Stomach (tissue), 19 donors: ENCODE measurements at places on chromosomes 5 and 9.

GRCh38 chr9:75064307-75065025 lies 23.5 kb downstream of the NMRK1 start:
- DNase-seq: peak; percentile 24

- peak; percentile 28 for DNase-seq
Measured at GRCh38 chr9:107251756-107252322, 31.2 kb upstream of the RAD23B start.

DNA sequence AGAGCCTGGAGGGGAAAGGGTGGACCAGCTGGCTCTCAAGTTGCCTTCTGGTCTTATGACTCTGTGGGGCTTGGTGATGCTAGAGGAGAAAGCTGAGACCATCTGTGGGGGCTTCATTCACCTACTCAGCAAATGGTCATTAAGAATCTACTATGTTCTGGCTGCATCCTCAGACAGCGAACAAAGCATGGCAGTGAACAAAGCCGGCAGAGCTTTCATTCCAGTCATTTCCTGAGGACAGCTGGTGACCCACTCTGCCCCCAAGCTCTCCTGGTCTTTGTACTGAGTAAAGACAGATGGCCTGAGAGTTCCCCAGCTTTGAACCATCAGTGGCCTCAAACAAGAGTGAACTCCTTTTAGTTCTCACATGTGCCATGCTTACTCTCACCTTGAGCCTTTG lies 48.0 kb downstream of the FGF1 start:
- no peak for DNase-seq

GRCh38 chr5:151126199-151126645 lies 31.4 kb downstream of the ANXA6 start:
- DNase-seq: peak; percentile 82

- DNase-seq: peak; percentile 82
Measured at GRCh38 chr5:61631438-61631941, 299.4 kb downstream of the ZSWIM6 start.

- DNase-seq: no peak
Measured at GRCh38 chr5:20323323-20323722, 335.3 kb upstream of the CDH18 start.

DNA sequence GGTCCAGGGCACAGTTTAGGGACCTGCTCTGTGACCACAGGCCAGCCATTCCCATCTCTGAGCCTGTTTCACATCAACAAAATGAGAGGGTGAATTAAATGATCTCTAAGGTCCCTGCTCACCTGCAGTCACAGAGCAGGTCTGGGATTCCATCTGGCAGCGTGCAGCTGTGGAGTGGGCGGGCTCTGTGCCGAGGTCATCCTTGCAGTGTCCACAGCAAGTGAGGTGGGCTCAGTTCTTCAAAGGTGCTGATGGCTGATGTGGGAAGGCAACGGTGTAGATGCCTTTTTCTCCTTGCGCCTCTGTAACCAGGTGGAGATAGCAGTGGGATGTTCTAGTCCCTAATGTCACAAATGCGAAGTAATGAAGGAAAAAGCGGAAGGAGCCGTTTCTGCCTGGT lies 11.9 kb downstream of the OR2V1 start:
- no peak for DNase-seq

DNA sequence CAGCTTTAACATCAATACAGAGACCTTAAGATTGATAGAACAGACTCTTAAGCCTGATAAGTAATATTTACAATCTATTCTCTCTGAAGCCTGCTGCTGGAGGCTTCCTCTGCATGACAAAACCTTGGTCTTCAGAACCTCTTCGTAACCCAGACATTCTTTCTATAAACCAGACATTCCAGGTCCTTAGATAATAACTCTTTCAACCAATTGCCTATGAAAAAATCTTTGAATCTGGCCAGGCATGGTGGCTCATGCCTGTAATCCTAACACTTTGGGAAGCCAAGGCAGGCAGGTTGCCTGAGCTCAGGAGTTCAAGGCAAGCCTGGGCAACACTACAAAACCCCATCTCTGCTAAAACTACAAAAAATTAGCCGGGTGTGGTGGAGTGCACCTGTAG lies 327.8 kb downstream of the ENC1 start:
- DNase-seq: no peak

GRCh38 chr5:172010278-172010677 lies 3.8 kb upstream of the FBXW11 start:
- peak; percentile 57 for DNase-seq

- peak; percentile 33 for DNase-seq
Measured at GRCh38 chr5:128764601-128765310, 200.5 kb upstream of the SLC27A6 start.

GRCh38 chr9:128405780-128406171 lies 14.9 kb upstream of the CERCAM start:
- DNase-seq: no peak

GRCh38 chr5:60779466-60779865 lies 64.6 kb downstream of the ELOVL7 start:
- no peak for DNase-seq

- DNase-seq: no peak
Measured at GRCh38 chr5:36944607-36945225, 68.1 kb downstream of the NIPBL start.

GRCh38 chr5:61599370-61600122 lies 267.5 kb downstream of the ZSWIM6 start:
- no peak for DNase-seq

- DNase-seq: no peak
Measured at GRCh38 chr5:10682801-10683525, 78.1 kb downstream of the DAP start.

DNA sequence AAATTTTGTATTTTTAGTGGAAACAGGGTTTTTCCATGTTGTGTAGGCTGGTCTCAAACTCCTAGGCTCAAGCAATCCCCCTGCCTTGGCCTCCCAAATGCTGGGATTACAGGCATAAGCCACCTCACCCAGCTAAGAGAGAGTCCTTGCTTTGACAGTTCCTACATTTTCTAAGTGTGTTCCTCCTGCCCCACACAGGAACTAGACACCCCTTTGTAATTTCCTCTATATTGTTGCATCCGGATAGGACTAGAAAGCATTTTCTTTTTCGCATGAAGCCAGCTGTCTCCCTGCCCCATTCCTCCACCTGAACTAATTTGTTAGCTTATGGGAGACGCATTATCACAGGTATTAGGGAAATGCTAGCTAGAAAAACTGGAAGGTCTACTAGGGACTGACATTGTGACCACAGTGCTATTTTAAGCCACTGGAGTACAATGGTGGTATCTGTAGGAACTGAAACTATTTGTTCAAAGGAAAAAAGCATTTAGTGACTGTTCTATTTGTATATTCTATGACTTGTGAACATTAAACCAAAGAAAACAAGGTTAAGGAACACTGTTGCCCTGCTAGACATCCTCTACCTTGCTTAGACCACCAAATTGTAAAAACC lies 214.1 kb downstream of the SMARCA2 start:
- peak; percentile 86 for DNase-seq

DNA sequence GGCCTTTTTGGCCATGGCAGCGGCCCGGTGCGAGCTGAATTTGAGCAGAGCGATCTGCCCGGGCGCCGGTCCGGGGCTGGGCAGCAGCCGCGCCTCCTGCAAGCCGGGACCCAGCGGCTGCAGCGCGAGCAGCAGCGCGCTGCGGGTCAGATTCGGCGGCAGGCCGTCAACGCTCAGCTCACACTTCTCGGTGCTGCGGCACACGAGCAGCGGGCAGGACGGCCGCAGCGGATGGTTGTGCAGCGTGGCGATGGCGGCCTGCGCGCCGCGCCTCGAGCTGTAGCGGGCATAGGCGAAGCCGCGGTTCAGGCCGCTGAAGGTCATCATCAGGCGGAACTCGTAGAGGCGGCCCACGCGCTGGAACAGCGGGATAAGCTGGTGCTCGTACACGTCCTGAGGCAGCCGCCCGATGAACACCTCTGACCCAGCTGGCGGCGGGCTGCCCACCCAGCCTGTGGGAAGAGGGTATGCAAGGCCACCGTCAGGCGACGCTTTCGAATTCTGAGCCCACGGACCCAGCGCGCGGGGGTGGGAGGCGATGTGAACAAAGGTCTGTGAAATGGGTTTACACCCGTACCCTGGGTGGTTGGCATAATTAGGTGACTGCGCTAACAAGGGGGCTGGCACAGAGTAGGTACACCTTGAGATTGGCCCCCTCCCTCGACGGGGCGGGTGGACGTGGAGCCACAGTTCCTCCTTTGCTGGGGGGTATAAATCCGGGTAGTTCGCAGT lies 755 bp downstream of the DND1 start:
- DNase-seq: no peak

DNA sequence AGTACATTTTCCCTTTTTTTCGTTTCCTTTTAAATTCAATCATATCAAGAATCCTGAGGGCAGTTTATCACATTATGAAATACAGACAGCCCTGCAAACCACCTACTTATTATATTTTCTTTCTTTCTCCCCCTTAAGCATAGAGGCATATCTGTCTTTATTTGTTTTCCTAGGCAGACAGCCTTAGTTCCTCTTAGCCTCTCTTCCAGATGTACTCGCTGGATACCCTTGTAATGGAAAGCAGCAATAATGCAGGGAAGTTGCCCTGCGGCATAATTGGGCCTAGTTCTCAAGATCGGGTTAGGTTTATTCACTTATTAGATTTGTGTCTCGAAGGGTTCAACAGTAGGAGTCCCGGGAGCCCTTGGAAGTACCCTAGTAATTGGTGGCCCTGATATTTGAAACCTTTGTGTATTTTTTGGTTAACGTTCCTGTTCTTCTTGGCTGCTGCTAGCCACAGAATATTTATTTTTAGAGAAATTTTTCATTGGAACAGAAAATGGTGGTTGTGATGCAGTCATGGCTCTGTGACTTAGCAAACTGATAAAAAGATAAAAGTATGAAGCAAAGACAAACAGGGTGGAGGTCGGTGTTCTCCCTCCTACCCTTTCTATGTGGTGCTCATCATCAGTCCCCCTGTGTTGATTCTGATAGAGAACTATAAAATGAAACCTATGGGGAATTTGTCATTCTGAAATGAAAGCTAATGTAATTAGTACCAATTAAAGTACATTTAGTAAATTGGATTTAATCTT lies 6.4 kb downstream of the TLE4 start:
- DNase-seq: no peak

GRCh38 chr9:107929443-107929842 lies 439.9 kb upstream of the KLF4 start:
- peak; percentile 79 for DNase-seq

DNA sequence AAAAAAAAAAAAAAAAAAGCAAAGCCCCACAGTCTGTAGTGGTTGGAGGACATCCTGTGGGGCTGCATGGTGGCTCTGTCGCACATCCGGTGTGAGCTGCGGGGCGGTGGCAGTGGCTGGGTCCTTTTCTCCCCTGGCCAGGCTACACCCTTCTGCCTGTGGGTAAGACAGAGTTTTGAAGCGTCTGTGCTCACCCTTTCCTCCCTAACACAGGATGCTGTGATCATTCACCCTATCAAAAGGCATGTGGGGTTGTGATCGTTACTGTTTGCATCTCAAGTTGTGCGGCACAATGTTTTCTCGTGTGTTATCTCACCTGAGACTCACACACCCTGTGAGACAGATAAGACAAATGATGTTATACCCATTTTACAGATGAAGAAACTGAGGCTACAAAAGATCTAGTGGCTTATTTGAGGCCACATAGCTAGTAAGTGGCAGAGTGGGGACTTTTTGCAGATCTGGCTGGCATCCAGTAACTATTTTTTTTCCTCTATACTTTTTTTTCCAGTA lies 17.5 kb downstream of the IRF1 start:
- peak; percentile 77 for DNase-seq

GRCh38 chr9:134168757-134169550 lies 4.6 kb upstream of the RNU6ATAC start:
- no peak for DNase-seq

- peak; percentile 28 for DNase-seq
Measured at GRCh38 chr9:120583958-120584369, 4.0 kb upstream of the CDK5RAP2 start.

DNA sequence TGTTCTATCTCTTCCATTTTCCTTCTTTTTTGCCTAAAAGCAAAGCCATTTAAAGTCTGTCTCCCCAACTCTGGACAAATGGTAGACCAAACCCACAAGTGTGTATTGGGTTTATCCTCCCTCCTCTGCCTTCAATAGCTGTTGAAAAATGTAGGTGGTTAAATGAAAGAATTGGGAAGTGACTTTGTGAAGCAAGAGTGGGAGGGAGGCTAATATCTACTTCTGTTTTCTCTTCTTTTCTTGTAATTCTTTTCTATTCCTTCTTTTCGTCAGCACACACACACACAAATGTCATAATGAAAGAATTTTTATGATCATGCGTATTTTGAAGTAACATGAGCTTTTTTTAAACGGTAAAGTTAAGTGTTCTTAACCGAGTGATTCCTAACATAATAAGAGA lies 3.8 kb downstream of the CCDC152 start:
- DNase-seq: no peak

GRCh38 chr9:114574438-114574837 lies 13.1 kb upstream of the ATP6V1G1 start:
- no peak for DNase-seq

DNA sequence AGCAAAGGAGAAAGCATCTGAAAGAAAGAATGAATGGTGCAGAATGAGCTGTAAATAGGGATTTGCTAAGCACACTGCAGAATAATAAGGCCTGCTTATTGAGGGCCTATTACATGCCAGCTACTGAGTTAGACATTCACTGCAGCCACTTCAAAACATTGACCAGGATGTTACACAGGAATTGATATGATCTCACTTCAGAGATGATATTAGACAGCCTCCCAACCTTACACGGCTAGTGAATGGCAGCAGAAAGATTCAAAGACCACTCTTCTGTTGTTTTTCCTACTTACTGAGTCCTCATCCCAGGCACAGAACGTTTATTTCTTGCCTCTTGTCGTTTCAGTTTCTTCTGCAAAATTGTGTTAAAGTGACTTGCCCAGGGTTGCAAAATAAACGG lies 1209.9 kb upstream of the WWC1 start:
- no peak for DNase-seq

- peak; percentile 24 for DNase-seq
Measured at GRCh38 chr9:135605238-135605781, 34.0 kb downstream of the GLT6D1 start.

DNA sequence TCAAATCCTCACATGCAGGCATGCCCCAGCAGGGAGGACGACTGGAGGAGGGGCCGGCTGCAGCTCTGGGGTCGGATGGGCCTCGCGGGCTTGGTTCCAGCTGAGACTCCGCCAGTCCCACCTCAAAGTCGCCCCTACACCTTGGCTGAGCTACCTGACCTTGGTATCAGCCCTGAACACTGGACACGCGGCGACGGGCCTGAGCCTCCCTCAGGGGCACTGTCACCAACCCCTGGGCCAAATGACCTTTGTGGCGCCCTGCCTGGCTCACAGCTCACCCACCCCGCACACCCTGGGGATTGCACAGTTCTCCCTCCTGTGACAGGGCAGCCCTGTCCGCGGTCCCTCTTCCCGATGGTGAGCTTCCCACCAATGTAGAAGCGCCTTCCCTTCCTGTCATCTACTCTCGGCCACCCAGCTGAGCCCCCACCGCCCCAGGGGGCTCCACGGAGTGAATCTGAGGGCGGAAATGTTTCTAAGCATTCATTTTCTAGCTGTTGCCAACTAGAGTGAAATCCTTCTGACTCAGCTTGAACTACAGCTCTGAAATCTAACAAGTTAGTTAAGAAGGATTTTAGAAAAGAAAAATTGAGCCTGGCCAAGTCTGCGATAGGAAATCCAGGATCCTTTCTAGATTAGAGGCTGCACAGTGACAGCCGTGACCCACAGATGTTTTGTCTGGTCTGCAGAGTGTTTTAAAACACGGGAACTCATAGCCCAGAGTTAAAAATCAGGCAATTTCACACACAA lies 138.9 kb upstream of the PHYKPL start:
- DNase-seq: no peak
